Activated CD4-positive, alpha-beta T cell treated with anti-CD3 and anti-CD28 coated beads, Interleukin-2, amount 50 U/mL, for 48 hours (primary cell): ENCODE measurements at places on chromosomes 3 and 15.

DNA sequence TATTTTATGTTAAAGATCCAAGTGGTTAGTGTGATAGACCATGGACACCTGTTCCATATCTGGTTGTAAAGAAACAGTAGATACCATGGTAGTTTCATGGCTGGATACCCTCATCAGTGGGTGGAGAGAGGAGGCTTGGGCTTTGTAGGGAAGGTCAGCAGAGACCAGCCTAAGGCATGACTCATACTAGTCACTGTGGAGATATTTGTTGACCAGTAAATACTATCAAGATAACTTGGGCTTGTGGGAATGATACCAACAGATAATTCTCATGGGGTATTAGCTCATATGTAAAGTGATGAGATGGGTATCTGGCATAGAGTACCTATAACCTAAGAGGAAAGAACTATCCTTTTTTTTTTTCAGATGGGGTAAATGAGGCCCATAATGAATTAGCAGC is 354.5 kb downstream of the CACNA2D3 start:
- no peak for DNase-seq

DNA sequence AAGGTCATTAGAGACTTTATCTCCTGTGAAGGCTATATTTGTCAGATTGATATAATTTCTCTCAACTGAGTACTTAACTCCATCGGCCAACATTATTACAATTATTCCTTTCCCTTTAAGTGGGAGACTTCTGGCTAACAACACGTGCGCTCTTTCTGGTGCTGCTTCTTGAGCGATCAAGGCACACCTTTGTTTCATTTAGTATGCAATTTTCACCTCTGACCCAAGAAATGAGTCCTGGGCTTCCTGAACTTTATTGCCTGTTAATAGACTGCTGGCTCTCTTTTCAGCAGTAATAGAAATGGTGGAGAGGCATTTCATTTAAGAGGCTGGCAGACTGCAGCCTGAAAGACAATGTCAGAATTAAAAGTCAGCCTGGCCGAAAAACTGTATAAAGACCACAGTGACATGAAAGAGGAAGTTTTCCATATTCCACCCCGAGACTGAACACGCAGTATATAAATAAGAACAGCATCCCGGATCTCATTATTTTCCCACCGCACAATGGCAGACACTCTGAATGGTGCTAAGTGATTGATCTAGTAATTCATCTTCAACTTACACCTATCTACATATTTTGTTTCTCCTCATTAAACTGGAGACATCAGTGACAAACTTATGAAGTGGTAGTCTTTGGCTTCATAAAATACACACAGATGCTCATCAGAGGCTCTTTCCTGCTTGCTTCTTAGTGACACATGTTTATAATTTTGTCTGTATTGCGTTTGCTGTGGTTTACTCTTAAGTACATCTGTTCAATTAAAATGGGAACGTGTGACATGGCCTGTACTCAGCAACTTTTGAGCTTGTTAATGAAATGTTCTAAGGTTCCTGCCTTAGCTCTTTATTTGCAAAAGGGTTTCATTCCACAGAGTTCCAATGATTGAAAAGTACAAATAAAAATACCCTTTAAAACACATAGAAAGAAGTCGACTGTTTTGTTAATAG is 299.9 kb downstream of the MECOM start:
- DNase-seq, result no peak

GRCh38 chr3:152322756-152323155 is 54.0 kb downstream of the MBNL1 start:
- no peak for DNase-seq

GRCh38 chr3:29899021-29899420 is 618.1 kb downstream of the RBMS3 start:
- no peak for DNase-seq

- DNase-seq, result no peak
Measured at GRCh38 chr3:59963676-59964075, 913.9 kb upstream of the CFAP20DC start.

DNA sequence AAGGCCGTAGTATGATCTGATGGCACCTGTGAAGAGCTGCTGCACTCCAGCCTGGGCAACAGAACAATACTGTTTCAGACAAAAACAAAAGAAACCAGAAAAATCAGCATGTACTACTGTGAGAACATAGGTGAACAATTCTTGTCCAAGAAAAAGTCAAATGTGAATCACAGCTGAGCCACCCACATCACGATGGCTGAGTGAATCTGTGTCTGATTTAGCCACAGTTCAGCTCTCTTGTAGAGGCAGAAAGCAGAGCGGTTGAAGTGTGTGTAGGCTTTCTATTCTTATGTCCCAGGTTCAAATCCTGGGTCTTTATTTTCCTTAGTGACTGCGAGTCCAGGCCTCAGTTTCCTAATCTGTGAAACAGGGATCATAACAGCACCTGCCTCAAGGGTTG is 4.4 kb upstream of the FURIN start:
- DNase-seq, result peak; percentile 56

- DNase-seq, result no peak
Measured at GRCh38 chr3:196121066-196121465, 39.2 kb upstream of the TFRC start.

GRCh38 chr3:6779140-6779539 is 81.8 kb upstream of the GRM7 start:
- no peak for DNase-seq

GRCh38 chr15:89200182-89200581 is 21.2 kb downstream of the RLBP1 start:
- DNase-seq, result no peak

DNA sequence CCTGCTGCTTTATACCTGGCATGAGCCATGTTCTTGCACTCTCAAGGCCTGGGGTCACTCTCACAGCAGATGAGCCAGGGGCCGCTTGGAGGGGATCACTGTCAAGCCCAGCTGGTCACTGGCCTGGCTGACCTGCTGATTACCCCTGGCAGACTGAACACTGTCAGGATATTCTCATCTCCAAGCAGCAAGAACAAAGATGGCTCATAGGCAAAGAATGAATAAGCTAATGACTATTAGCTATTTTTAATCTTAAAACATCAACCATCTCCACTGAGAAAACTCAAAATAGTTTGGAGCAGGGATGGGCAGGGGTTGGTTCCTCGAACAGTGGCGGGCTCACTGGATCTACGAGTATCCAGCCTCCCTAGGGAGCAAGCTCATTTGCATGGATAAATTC is 64.4 kb upstream of the ACAN start:
- no peak for DNase-seq

GRCh38 chr3:50157827-50158529 is 2.9 kb downstream of the SEMA3F start:
- no peak for DNase-seq

DNA sequence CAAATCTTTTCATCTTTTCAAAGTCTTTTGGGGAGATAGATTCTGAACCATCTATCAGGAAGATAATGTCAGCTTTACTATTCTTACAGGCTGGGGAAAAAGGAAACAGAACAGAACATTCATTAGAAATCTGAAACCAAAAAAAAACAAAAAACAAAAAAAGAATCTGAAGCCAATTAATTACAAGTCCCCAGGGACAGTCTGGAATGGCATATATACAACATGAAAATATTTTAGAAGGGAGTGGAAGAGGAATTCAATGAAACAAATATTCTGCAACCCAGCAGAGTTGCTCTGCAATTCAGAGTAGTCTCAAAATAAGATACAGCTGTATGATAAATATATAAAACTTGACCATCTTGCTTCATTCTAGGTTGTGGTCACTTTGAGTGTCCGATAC is 41.7 kb upstream of the CAPN7 start:
- DNase-seq, result no peak

- peak; percentile 68 for DNase-seq
Measured at GRCh38 chr3:71130471-71131374, 452.8 kb downstream of the FOXP1 start.

DNA sequence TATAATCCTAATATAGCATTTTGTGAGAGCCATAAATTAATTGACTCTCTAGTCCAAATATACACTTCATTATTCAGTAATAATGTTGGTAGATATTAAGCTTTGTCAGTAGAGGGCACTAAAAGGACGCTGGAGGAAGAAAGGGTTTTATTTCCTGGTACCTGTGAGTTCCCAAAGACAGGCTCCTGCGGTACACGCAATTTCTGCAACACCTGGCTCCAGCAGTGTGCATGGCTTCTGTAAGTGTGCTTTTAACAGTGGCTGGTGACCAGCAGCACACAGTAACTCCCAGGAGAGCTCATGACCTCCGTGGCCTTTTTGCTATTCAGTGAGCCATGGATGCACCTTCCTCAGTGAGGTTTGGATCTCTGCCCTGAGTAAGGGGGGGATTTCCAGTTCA is 338.3 kb upstream of the ZNF385D start:
- no peak for DNase-seq

GRCh38 chr3:54733106-54734006 is 194.5 kb downstream of the LRTM1 start:
- no peak for DNase-seq

DNA sequence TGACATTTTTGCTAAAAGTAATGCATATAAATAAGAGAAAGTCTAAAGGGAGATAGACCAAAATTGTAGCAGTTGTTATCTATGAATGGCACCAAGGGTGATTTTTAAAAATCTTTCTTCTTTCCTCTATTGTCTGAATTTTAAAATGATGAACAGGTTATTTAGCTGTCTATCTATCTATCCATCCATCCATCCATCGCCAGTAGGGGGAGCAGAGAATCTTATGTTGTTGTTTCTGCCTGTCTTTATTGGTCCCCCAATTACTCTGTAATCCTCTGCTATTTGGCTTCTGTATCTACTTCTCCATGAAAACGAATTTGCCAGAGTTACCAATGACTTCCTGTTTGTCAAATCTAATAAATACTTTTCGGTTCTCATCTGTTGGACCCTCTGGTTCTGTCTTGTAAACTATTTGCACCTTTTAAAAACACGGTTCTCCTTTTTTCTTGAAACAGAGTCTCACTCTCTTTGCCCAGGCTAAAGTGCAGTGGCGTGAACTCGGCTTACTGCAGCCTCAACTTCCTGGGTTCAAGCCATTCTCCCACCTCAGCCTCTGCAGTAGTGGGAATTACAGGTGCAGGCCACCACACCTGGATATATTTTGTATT is 86.0 kb downstream of the ECT2 start:
- DNase-seq, result no peak

GRCh38 chr3:144424606-144425005 is 453.0 kb downstream of the DIPK2A start:
- no peak for DNase-seq

DNA sequence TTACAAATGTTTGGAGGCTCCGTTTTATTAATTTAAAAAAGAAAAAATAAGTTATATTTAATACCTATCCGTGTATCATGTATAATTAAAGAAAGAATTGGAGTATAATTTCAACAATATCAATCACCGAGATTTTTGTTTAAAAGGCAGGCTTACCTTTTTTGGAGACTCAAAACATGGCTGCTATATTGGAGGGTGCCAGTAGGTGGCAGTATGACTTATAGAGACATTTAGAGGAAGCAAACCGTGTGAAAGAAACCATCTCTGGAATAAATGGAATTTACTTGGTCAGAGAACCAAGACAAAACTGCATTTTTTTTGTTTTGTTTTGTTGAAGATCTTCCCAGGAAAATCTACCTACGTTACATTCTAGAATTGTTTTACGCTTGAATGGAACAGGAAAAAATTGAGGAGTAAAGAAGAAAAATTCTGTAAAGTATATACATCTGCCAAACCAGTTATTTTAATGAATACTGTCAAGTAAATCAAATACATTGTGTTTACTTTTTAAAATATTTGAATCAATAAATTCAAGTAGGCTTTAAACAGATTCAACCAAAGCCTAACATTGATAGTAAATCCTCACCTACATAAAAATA is 802.6 kb upstream of the ALCAM start:
- DNase-seq, result peak; percentile 72

DNA sequence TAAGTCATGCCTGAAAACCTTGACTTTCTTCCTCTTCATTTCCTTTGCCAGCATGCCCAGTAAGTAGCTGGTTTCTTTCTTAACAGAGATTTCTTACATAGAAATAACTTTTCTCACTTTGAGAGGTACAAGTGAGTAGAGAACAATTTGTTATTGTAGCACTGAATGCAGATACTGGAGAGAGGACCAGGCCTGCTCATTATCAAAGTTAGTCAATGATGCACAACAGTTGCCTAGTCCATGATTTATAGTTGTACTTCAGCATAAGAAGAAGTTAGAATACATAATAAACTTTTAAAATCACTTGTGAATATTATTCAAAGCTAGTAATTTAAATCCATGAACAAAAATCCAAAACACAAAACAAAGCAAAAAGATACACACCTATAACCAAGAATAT is 213.0 kb downstream of the PCCB start:
- DNase-seq, result no peak

- DNase-seq, result no peak
Measured at GRCh38 chr3:49711489-49711888, 8.0 kb downstream of the AMIGO3 start.

GRCh38 chr15:78065284-78065872 is 12.1 kb downstream of the TBC1D2B start:
- no peak for DNase-seq

GRCh38 chr3:127584734-127585133 is 5.8 kb downstream of the TPRA1 start:
- no peak for DNase-seq

GRCh38 chr15:73127302-73127936 is 75.2 kb downstream of the NEO1 start:
- DNase-seq, result peak; percentile 38

DNA sequence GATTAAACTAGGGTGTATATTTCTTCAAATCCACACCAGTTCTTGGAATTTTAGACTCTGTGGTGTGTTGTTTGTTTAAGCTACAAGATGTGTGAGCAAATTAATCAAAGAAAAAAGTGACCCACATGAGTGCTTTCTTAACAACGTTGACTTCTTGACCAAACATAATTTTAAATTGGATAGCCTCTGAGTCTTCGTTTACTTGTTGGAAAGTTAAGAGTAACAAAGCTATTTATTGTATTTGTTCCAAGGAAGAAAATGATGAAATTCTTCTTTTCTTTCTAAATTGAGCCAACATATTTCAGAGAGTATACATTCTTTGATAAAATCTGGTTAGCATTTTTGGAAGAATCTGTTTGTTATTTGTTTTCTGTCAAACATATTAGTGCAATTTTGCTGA is 99.9 kb upstream of the IGSF10 start:
- DNase-seq, result no peak

- DNase-seq, result no peak
Measured at GRCh38 chr3:29452934-29453283, 172.0 kb downstream of the RBMS3 start.

GRCh38 chr3:30201715-30202114 is 404.7 kb upstream of the TGFBR2 start:
- DNase-seq, result no peak
